ENCODE measurements at places on chromosomes 13 and 19.

- DNase-seq = no peak
Measured at GRCh38 chr19:7953576-7953975, 10.1 kb upstream of the TIMM44 start.

- no peak for DNase-seq
Measured at GRCh38 chr13:104408733-104409132, 1342.5 kb upstream of the SLC10A2 start.

DNA sequence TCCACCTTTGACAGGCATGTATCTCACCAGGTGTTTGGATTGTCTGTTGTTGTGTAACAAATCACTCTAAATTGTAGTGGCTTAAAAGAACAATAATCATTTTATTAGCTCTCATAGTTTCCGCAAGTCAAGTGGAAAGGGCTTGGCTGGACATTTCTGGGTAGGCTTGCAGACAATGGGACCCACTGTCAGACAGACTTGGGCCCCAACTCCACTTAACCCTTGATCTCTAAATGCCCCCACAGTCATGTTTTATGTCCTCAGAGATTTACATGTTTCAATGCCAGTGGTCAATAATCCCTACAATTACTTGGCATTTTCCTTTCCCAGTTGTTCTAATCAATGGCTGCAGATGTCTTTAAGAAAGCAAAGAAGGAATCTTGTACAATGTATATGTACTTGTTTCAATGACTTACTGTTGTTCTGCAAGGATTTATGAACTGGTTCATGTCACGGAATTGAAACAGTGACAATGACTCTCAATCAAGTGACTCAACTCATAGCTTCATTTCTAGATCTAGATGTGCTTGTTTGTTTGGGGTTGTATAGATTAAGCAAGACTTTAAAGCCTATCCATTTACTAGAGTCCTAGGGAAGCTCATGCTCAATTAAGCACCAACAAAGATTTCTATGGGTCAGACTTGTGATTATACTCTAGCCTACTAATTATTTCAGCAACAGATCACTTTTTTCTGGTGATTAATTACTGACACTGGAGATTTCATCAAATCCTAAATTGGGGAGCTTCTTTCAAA lies 510.1 kb upstream of the NBEA start:
- no peak for DNase-seq

- DNase-seq = no peak
Measured at GRCh38 chr13:23655321-23655720, 85.1 kb downstream of the TNFRSF19 start.

GRCh38 chr13:51945149-51945548 lies 66.1 kb downstream of the ATP7B start:
- DNase-seq = no peak

DNA sequence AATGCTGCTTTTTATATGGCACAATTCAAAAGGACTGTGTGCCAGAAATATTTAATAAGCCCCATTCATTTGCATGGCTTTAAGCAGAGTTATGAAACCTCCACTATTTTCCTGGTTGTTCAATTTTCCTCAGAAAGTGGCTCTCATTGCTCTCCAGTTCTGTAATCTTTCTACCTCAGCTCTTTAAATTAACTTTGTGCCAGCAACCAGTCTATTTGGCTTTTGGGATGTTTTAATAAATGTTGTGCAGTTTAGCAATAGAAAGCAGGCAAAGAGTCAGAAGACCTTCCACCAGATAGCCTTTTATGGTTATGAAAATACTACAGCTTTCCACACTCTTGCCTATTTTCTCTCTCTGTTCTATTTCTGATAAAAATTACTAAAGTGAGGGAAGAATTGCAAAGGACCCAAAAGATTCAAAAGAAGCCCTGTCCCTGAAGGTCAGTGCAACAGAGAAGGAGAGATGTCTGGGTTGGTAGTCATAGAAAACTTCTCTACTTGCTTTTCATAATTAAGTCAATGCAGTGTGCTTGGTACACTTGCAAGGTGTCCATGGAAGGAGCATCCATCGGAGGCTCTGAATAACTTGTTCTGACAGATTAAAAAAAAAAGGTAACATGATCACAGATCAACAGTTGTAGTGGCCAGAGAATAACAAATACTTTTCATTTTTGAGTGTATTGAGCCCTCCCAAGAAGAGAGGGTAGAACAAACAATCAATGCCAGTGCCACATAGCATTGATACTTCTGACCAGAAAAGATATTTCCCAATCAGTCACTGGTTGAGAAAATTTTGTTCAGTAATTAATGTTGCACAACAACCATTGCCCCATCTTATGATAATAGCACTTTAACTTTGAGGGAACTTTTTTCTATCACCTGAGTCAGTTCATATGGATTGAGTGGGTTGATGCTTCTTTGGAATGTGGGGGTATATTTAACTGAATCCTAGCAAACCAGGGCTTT lies 48.4 kb upstream of the SPRY2 start:
- no peak for DNase-seq

DNA sequence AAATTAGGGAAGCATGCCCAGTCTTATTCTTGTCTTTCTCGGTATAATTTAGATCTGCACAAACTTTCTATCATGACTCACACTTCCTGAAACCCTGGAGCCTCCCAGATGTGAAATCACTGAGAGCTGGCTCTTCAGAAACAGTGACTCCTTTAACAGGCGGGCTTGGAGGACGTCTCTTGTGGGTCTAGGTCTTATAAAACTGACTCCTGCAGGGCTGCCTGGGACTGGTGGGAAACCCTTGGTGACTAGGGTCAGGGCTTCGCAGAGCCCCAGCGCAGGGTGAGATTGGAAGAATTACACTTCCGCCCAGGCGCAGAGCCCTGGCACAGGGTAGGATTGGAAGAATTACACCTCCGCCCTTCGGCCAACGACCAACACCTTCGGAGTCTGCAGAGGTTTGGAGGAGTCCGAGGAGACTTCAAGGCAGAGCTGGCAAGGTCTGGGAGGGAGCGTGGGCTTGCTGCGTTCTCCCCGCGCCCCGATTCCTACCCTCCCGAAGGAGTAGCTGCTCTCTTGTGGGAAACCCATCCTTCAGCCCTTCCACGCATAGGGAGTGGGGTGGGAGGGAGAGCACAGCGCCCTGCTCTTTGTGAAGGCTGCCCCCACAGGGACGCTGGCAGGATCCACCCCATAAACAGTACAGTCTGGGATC lies 43.4 kb upstream of the MAP3K10 start:
- DNase-seq = no peak

DNA sequence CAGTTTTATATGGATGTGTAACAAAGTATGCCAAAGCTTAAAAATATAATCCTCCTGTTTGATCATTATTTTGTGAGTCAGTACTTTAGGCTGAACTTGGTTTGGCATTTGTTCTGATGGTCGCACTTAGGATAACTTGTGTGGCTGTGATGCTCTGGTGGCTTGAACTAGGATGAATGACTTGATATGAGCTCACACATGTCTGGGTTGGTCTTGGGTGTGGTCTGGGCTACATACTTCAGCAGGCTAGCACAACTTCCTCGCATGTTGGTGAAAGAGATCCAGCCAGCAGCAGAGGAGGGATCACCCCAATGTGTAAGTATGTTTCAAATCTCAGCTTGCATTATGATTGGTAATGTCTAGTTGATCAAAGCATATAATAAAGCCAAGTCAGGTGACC lies 969.1 kb upstream of the PCDH9 start:
- DNase-seq = no peak

- no peak for DNase-seq
Measured at GRCh38 chr13:20378721-20379120, 146.6 kb upstream of the GJB6 start.

- DNase-seq = no peak
Measured at GRCh38 chr13:98619556-98619955, 42.6 kb upstream of the STK24 start.

All from CD4-positive, alpha-beta T cell treated with Interleukin-15 for 4 hours (primary cell).